ENCODE measurements at places on chromosomes 4 and X. TPM values are rescaled to one million over a fixed set of nuclear protein-coding genes. Genes with fewer than 3 reads are reported as not detected.
A peak's percentile ranks its signal among the peaks of the same experiment; 100 is the strongest.

- H3K27ac ChIP-seq = peak overlapping the region; percentile 87
- peak overlapping the region; percentile 16 for H3K4me3 ChIP-seq
- no peak for DNase-seq
- no peaks in the 10 kb centered on the region for H3K27me3 ChIP-seq
- H3K4me1 ChIP-seq = peaks cover 24% of the 10 kb centered on the region
These were observed 18.8 kb upstream of the YTHDC1 start for GRCh38 chr4:68368691-68369131.

GRCh38 chr4:36677112-36677511, 395.7 kb downstream of the DTHD1 start:
- H3K4me3 ChIP-seq = no peak overlapping the region
- peaks cover 23% of the 10 kb centered on the region for H3K4me1 ChIP-seq
- no peak for DNase-seq
- H3K27me3 ChIP-seq = no peaks in the 10 kb centered on the region
- no peak overlapping the region for H3K27ac ChIP-seq
- no peaks in the 10 kb centered on the region for H3K36me3 ChIP-seq

DNA sequence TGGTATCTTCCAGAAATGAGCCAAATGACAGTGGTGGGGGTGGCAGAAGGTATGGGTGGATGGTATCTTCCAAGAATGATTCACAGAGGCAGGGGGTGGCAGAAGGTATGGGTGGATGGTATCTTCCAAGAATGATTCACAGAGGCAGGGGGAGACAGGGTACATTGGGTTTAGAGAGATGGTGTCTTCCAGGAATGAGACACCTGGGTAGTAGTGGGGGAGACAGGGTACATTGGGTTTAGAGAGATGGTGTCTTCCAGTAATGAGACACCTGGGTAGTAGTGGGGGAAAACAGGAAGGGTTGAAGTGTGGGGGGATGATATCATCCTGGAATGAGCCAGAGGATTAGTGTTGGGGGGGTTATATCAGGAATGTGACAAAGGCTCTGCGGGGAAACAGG, 62.0 kb downstream of the MAOA start:
- no peak for DNase-seq
- H3K4me3 ChIP-seq = no peak overlapping the region
- no peaks in the 10 kb centered on the region for H3K4me1 ChIP-seq
- no peaks in the 10 kb centered on the region for H3K36me3 ChIP-seq
- no peaks in the 10 kb centered on the region for H3K27me3 ChIP-seq
- no peak overlapping the region for H3K27ac ChIP-seq

DNA sequence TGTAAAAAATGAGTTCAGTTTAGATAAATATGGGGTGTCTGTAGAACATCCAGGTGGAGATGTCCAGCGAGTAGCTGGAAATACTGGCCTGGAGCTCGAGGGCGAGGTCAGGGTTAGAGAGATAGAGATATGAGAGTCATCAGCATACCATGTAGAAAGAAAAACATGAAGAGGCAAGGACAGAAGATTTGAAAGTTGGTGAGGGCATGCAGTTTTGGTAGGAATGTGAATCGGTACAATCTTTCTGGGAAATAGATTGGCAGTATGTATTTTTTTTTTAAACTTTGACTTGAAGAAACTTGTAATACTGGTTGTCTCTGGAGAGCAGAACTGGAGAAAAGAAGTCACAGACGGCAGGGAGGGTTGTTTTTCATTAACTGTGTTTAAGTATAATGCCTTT, 2.4 kb upstream of the SNX12 start:
- no peak overlapping the region for H3K4me3 ChIP-seq
- no peaks in the 10 kb centered on the region for H3K27me3 ChIP-seq
- no peak for DNase-seq
- H3K27ac ChIP-seq = peak overlapping the region; percentile 21

GRCh38 chr4:30473225-30473624, 246.9 kb upstream of the PCDH7 start:
- no peak for DNase-seq
- H3K4me3 ChIP-seq = no peak overlapping the region

DNA sequence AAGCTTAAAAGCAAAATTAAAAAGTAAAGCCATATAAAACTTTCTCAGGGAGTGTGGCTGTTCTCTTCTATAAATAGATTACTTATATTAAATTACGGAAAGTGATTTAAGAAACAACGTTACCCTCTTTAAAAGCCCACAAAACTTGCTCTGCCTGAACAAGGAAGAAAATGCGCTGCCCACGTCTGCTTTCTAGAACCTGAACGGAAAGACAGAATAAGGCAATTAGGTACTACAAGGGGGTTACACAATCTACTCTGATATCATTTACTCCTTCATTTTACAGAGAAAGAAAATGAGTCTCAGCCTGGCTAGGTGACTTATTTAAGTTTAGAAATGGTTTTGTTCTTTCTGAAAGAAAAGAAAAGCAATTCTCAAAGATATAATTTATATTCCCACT, 147.2 kb downstream of the RNF150 start:
- H3K27ac ChIP-seq = no peak overlapping the region
- H3K4me1 ChIP-seq = peaks cover 10% of the 10 kb centered on the region
- DNase-seq = no peak
- H3K4me3 ChIP-seq = no peak overlapping the region

DNA sequence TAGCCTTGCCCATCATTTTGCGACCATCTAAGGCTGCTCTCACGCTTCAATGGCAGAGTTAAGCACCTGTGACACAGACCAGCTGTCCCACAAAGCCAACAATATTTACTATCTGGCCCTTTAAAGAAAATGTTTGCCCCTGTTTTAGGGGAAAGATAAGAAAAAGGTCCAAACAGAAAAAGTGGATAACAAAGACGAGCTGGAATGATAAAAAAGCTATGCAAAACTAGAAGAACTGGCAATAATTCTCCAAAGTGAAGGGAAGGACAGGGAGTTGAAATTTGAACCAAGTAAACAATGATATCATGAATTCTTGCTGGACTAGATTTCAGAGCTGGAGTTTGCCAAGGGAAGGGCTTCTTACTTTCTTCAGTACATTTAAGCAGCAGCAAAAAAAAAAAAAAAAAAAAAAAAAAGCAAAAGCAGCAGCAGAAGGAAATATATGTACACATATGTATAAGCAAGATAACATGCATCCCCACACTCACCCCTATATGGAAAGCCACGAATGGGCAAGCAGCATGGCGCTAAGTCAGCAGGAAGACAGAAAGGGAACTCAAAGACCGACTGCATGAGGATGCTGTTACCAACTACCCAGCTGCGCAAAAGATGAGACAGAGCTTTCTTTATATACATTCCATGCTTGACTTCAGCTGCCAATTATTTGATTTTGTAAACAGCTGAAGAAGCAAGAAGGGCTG, 12.5 kb downstream of the TRAPPC2 start:
- H3K4me1 ChIP-seq = peaks cover 21% of the 10 kb centered on the region
- DNase-seq = no peak
- H3K27me3 ChIP-seq = no peaks in the 10 kb centered on the region
- H3K4me3 ChIP-seq = no peak overlapping the region
- peaks cover 19% of the 10 kb centered on the region for H3K36me3 ChIP-seq

DNA sequence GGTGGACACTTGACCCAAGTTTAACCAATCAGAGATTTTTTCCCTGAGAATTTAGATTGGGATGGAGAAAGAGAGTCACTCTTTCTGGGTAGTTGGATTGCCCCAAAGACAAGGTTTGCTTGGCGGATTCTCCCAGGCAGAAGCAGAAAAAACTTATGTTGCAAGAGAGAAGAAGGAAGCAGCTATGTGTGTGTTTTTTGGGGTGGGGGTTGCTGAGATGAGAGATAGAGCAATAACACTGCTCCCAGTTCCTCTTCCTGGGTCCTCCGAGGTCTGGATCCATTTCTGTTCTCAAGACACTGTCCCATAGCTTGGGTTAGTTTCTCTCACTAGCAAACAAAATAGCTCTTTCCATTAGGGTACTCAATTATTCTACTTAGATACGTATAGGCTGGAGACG, 222.1 kb downstream of the STIM2 start:
- H3K36me3 ChIP-seq = no peaks in the 10 kb centered on the region
- H3K27ac ChIP-seq = no peak overlapping the region
- H3K4me1 ChIP-seq = peaks cover 9% of the 10 kb centered on the region
- no peak for DNase-seq
- peaks cover 42% of the 10 kb centered on the region for H3K27me3 ChIP-seq

GRCh38 chr4:6894528-6895498, 14.8 kb upstream of the TBC1D14 start:
- H3K27ac ChIP-seq = no peak overlapping the region
- H3K4me3 ChIP-seq = no peak overlapping the region
- H3K27me3 ChIP-seq = no peaks in the 10 kb centered on the region
- H3K4me1 ChIP-seq = peaks cover 7% of the 10 kb centered on the region
- H3K36me3 ChIP-seq = peaks cover 4% of the 10 kb centered on the region

The SORBS2 gene
- 9.2 TPM for total RNA-seq

The MAGEA10 gene
- total RNA-seq = not detected

The PPP1R2C gene
- not detected for total RNA-seq

The RIPPLY1 gene
- total RNA-seq = not detected

The DKK2 gene
- total RNA-seq = 23.5 TPM

The BCAP31 gene
- total RNA-seq = 121 TPM

The USP17L27 gene
- total RNA-seq = not detected

The SLC49A3 gene
- 10.5 TPM for total RNA-seq

The TRO gene
- 177 TPM for total RNA-seq
